Hematopoietic multipotent progenitor cell treated with erythropoietin and hydrocortisone succinate and interleukin-3 and kit ligand, for 15 days (in vitro differentiated cells): ENCODE measurements at places on chromosomes 5 and 9.

DNA sequence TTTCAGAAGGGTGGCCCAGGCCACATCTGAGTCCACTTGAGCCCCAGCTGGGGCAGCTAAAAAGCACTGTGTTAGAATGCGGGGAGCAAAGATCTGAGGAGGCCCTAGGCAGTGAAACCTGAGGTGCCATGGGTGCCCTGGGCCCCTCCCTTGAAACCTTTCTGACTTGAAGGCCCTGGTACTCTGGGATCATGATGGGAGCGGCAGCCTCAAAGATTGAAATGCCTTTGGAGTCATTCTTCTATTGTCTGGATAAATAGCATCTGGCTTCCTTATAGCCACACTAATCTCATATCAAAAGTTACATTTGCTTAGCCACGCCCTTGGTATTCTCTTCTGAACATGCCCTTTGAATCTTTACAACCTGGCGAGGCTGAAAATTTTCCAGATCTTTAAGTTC is 7.7 kb upstream of the SEMA5A start:
- DNase-seq: no peak

DNA sequence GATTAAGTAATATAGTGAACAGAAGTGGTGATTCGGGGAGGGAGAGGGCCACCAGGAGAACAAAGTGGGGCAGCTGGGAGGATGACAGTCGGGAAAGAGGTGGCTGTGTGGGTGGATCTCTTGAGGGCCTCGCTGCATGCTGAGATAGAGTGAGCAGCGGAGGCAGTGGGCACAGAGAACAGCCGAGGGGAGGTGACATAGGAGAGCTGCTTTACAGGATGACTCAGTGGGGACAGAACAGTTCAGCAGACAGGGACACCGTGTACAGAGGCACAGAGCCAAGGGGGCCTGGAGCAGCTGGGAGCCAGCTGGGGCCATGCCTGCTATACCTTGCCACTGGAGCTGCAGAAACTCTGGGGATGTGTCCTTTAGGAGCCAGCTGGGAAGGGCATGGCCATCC is 273.9 kb downstream of the GADD45G start:
- DNase-seq: no peak

- DNase-seq: peak; percentile 38
Measured at GRCh38 chr9:124658165-124659017, 112.7 kb downstream of the NR6A1 start.

DNA sequence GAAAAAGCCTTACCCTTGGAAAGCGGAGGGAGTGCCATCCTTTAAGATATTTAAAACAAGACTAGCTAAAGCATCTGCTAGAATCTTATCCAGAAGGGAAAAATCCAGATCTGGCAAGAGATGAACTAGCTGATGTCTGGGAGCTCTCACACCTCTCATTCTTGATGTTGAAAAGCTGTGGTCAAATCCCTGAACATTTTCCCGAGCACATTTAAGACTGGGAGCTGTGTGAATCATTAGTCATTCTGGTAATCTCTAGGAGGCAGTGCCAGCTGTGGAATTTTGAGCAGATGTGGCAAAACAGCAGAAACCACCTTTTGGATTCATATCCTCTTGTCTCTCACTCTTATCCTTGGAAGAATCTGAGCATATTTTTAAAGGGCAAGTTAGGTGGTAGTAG is 218.0 kb downstream of the MAN2A1 start:
- no peak for DNase-seq

DNA sequence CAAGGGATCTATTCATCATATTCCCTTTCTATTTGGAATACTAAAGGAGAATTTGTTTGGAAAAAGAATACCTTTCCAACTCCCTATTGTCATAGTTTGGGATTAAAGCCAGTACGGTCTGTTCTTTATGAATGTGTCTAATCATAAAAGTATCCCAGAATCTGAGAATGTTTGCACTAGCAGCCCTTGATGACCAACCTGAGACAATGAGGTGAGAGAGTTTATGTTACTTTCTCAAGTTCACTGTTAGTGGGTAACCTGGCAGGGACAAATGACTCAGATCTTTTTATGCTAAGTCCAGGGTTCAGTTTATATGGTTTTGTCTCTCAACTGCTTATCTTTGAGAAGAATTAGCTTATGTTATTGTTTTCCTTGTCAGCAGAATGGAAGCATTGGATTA is 25.3 kb upstream of the TLR4 start:
- DNase-seq: no peak

GRCh38 chr5:103624035-103624480 is 61.5 kb upstream of the NUDT12 start:
- no peak for DNase-seq

GRCh38 chr9:100317706-100318105 is 35.0 kb downstream of the TEX10 start:
- DNase-seq: no peak

DNA sequence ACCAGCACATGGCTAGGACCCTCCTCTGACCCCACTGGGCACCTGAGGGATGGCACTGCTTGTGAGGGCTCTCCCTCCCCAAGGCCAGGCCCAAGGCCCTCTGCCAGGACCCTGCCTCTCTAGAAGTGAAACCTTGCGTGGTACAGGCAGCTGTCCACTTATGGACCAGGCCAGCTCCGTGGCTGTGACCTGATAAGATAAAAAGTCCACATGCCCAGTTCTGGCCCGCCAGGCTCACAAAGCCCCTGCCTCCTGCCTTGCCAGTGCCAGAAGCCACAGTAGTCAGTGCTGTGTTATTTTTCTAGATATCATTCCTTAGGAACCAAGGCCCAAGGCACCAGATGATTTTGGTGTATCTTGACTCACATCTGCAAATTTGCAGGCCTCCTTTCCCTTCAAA is 14.0 kb upstream of the SPATA31E1 start:
- no peak for DNase-seq

DNA sequence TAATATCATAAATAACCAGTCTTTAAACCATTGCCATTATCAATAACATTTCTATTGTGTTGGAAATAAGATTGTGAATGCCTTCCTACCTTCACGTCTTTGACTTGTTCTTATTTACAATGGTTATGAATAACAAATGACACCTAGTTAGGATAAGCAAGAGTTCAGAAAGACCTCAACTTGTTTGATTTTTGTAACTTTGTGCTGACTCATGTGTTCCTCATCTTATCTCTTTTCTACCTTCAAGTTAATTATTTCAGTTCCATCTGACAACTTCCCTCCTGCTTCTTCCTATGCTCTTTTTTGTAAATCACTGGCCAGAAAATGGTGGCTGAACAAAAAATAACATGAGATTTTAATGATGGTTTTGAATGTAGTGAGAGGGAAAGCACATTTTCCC is 538.5 kb upstream of the TUSC1 start:
- DNase-seq: no peak

DNA sequence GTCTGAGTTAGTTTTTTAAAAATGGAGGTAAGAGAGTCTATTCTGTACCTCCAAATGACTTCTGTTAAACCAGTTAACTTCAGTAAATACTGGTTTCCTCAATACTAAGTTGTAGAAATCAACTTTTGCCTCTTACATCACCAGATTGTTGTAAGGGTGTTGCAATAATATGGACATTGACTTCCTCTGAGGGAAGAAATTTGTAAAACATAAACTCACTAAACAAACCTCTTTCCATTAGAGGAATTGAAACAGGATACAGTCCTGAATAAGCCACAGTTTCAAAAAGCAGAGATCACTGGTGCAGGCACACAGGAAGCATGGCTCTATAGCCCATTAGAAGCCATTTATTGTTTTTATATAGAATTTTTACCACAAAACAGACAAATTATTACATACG is 32.7 kb upstream of the SLCO6A1 start:
- no peak for DNase-seq

GRCh38 chr5:42366051-42366450 is 57.2 kb upstream of the GHR start:
- no peak for DNase-seq

- peak; percentile 14 for DNase-seq
Measured at GRCh38 chr9:88747768-88748167, 212.8 kb downstream of the NXNL2 start.

- no peak for DNase-seq
Measured at GRCh38 chr5:74041913-74042312, 415.9 kb downstream of the ARHGEF28 start.

DNA sequence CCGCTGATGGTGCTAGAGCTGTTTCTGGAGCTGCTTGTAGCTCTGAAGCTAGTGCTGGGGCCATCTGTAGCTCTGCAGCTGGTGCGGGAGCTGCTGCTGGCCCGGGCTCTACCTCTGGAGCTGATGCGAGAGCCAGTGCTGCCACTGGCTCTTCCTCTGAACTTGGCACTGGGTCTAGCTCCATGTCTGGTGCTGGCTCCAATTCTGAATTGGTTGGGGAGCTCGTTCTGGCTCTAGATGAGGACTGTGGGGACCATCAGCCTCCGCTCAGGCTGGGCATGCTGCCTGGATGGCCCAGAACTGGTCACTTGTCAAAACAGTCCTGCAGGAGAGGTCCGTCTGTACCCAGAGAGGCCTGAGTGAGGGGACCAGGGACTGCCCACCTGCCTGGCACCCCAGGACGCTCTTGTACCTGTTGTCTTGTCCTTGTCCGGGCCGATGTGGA is 21.5 kb downstream of the OBP2B start:
- no peak for DNase-seq

DNA sequence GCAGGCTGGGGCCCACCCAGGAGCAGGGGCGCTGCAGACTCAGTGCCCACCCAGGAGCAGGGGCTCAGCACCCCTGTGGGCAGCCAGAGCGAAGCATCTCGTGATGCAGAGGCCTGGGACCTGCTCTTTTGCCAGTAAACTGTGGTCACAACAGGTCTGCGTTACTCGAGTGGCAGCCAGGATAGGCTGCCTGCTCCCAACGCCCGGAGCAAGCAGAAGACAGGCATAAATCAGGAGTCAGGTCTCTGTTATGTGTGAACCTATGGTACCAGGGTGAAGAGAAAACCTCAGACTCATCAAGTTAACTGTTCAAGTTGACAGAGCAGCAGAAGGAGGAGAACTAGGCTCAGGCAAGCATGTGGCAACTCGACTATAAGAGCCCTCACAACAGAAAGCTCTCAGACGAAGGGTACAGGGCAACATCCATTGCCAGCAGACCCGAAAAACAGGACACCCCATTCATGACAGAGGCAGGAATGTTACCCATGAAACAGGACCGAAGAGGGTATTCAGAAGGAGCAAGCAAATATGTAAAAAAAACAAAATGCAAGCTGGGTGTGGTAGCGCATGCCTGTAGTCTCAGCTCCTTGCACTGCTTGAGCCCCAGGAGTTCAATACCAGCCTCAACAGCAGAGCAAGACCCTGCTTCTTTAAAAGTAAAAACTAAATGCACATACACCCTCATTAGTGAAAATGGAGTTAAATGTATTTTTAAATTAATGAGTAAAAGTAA is 71.7 kb downstream of the GOLPH3 start:
- DNase-seq: no peak

GRCh38 chr5:118722122-118723020 is 266.0 kb downstream of the DTWD2 start:
- DNase-seq: no peak

- no peak for DNase-seq
Measured at GRCh38 chr5:134053840-134054338, 49.1 kb upstream of the VDAC1 start.

GRCh38 chr5:173293817-173294672 is 34.2 kb downstream of the STC2 start:
- peak; percentile 65 for DNase-seq

DNA sequence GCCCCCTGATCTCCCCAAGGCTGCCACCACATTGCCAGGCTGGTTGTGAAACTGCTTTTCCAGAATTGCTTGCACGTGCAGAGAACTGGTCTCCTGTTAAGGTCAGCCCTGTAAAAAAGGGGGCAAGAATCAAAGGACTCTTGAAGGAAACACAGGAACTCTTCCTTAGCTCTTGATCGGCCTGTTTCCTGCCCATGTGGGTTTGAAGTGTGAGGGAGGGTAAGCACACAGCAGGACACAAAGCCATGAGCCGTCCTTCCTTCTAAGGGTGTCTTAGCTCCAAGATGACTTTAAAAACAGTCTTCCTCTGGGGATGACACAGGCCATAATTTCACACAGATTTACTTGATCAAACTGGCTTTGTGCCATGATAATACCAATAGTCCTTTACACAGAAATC is 36.1 kb downstream of the TEK start:
- no peak for DNase-seq

- no peak for DNase-seq
Measured at GRCh38 chr5:116361171-116361967, 213.3 kb downstream of the SEMA6A start.

- no peak for DNase-seq
Measured at GRCh38 chr5:9615331-9615730, 14.8 kb downstream of the TAS2R1 start.

DNA sequence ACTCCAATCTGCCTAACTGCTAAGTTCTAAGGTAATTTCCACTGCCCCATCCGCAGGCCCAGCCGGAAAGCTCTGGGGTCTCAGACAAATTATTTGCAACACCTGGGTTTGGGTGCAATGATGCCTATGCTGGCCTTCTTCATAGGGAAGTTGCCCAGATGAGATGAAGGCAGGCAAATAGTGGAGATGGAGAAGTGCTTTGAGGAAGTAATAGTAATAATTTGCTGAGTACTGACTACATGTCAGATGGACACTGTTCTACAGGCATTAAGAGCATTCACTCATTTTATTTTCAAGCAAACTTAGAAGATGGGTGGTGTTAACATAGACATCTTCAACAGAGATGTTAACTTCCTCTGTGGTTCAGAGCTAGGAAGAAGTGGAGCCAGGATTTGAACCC is 3.8 kb downstream of the PCDH12 start:
- DNase-seq: no peak

- DNase-seq: peak; percentile 63
Measured at GRCh38 chr5:172111852-172112225, 76.2 kb downstream of the STK10 start.

- DNase-seq: no peak
Measured at GRCh38 chr5:123094919-123095797, 6.1 kb downstream of the PRDM6 start.

- no peak for DNase-seq
Measured at GRCh38 chr5:168612123-168612522, 33.0 kb upstream of the PANK3 start.

- no peak for DNase-seq
Measured at GRCh38 chr5:174505621-174506020, 218.8 kb upstream of the MSX2 start.

DNA sequence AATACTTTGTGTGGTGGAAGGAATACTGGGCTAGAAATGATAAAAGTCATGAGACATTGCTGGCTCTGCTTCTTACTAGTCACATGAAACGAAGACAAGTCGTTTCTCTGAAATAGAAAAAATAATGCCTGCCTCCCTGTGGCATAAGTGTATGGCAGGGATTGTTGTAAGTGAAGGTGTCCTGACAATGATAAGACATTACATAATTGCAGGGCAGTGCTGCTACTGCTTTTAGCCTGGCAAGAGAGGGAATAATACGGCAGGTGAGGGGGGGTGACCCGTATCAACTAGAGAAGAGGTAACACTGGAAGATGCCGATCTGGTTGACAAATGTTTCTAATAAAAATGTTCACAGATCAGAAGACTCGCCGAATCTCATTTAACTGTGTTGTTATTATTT is 314.3 kb downstream of the KIAA0825 start:
- no peak for DNase-seq
